ENCODE measurements at places on chromosomes 4 and X. TPM values are rescaled to one million over a fixed set of nuclear protein-coding genes. Genes with fewer than 3 reads are reported as not detected.

Gene SOX3
- total RNA-seq = not detected

Gene TEX13B
- not detected for total RNA-seq

Gene SMIM10
- total RNA-seq = 0.65 TPM

Gene EXOC1L
- total RNA-seq = not detected

Gene HSFX2
- total RNA-seq = not detected

Gene GAGE12E
- total RNA-seq = not detected

Gene SPANXN4
- total RNA-seq = not detected

Gene XAGE1B
- total RNA-seq = not detected

Gene GLUD2
- 0.28 TPM for total RNA-seq

Gene CFAP47
- total RNA-seq = not detected

Gene PAGE4
- total RNA-seq = not detected

Gene SYNPO2
- 1.2 TPM for total RNA-seq

Gene POU3F4
- total RNA-seq = not detected

Gene MCF2
- total RNA-seq = 0.99 TPM

Gene GASK1B
- total RNA-seq = 0.60 TPM

Gene CENPE
- total RNA-seq = 51.4 TPM

Gene CD38
- total RNA-seq = 99.9 TPM

Gene ZNF182
- total RNA-seq = 12.3 TPM

Gene IGFBP7
- total RNA-seq = 0.28 TPM

Gene SERTM2
- not detected for total RNA-seq

Gene ASMT
- not detected for total RNA-seq

Gene APOO
- total RNA-seq = 24.2 TPM

Gene BEX5
- 4.3 TPM for total RNA-seq

Gene PROM1
- not detected for total RNA-seq

Gene CENPVL2
- not detected for total RNA-seq

Gene LYAR
- 62.3 TPM for total RNA-seq

Gene SYN1
- total RNA-seq = 1.00 TPM

Gene BEND2
- not detected for total RNA-seq

Gene HS3ST1
- total RNA-seq = 0.47 TPM

Gene SSX3
- not detected for total RNA-seq

Gene HHIP
- total RNA-seq = not detected

Gene STOX2
- total RNA-seq = not detected

Gene MAGEA2
- total RNA-seq = not detected

Gene NPY1R
- total RNA-seq = not detected

Gene TASL
- total RNA-seq = 3.1 TPM

Gene MAGEA1
- not detected for total RNA-seq

Gene CD40LG
- 3.7 TPM for total RNA-seq

Gene ADH1B
- total RNA-seq = not detected

Gene DIPK2B
- not detected for total RNA-seq

Gene KCND1
- 5.9 TPM for total RNA-seq

Gene NSDHL
- total RNA-seq = 11.4 TPM

Gene SPINK2
- total RNA-seq = 7.5 TPM

Gene MED14
- 51.4 TPM for total RNA-seq

Gene XK
- total RNA-seq = 0.08 TPM

Gene CXorf38
- total RNA-seq = 26.7 TPM

Gene SPIN4
- total RNA-seq = 9.9 TPM

Gene PPP2R2C
- total RNA-seq = not detected

Gene ZRSR2
- total RNA-seq = 19.3 TPM
